Activated T-cell treated with anti-CD3 and anti-CD28 coated beads for 1 hour (primary cell): ENCODE measurements at places on chromosomes 12 and 14.

DNA sequence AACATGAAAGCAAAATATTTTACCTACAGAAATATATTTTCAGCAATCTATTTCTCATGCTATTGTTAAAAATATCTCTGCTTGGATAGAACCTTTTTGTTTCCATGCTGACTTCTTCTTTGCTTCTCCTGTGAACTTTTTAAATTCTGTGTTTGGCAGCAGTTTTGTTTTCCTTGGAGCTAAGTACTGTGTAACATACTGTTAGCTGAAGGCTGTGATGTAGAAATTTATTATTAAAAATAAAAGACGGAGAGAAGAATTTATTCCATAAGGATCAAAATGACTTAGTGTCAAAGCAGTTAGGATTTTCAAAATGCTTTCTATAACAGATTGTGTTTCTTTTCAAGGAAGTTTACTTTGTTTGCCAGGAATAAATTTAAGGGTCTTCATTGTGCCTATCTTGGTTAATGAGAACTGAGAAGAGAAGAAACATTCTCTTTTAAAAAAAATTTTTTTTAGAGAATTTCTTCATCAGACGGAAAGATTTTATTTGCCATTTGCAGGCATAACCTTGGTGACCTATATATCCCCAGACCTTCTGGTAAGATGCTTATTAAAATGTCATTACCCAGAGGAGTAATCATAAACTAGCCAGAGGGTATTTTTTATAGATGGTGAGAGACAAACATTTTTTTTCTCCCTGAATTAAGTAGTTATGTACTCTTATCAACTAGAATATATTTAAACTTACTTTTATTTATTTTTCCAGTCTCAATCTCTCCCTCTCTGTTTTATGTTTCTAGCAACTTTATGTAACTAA, 147.1 kb upstream of the SLCO1C1 start:
- no peak for DNase-seq

- no peak for DNase-seq
Observed at GRCh38 chr12:109223868-109224267, 85.2 kb downstream of the FOXN4 start.

DNA sequence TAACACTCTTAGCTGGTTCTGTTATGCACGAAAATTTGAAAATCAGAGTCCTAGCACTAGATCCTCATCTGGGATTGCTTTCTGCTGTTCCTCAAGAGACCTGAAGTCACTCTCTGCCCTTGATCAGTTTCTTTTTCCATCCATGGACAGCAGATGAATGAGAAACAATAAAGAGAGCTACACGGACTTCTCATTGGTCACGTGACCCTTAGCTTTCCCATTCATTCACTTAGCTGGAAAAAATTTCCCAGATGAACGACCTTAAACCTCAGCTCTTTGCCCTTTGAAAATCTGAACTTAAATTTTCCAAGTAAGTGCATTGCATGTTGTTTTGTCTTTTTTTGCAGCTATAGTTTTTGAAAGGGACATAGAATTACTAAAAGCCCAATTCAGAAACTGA, 27.2 kb upstream of the RGS6 start:
- DNase-seq: no peak

- DNase-seq: no peak
Observed at GRCh38 chr12:111203446-111203845, 165.4 kb downstream of the PHETA1 start.

- no peak for DNase-seq
Observed at GRCh38 chr12:82176761-82177490, 181.3 kb downstream of the CCDC59 start.

DNA sequence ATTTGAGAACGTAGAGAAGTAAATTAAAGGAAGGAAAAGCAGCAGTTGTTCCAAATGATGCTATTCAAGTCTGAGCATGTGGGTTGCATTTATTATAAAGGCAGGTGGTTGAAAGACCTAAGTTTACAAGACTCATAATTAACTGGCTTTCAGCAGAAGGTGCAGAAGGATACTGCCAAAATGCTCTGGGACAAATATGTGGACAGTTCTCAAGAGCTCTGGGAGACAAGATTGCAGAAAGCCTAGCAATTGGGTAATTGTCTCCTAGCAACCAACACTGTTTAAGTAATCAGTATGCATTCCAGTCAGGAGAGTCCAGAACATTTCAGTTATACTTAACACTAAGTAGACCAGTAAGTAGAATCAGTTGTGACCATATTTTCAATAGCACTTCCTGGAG, 131.5 kb downstream of the GPR135 start:
- DNase-seq: no peak

- no peak for DNase-seq
Observed at GRCh38 chr12:129001826-129002225, 148.5 kb downstream of the GLT1D1 start.

- no peak for DNase-seq
Observed at GRCh38 chr14:54610051-54610977, 43.4 kb downstream of the SAMD4A start.

DNA sequence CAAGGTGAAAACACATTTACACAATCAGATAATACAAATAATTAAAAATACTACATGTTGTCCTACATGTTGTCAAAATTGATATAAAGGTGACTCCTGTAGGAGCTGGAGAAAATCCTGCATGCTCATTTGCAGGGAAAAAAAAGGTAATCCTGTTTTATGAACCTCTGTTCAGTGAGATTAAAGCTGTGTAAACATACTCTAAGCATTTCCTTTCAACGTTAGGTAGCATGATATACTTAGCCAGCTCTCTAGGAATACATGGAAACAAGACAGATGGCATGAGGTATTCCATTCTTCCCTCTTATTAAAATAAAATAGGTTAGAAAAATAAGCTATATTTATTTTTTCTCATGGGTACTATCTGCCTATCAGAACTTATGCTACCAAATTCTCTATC, 635.7 kb upstream of the FLRT2 start:
- no peak for DNase-seq

- no peak for DNase-seq
Observed at GRCh38 chr12:68477906-68478305, 132.8 kb upstream of the RAP1B start.

DNA sequence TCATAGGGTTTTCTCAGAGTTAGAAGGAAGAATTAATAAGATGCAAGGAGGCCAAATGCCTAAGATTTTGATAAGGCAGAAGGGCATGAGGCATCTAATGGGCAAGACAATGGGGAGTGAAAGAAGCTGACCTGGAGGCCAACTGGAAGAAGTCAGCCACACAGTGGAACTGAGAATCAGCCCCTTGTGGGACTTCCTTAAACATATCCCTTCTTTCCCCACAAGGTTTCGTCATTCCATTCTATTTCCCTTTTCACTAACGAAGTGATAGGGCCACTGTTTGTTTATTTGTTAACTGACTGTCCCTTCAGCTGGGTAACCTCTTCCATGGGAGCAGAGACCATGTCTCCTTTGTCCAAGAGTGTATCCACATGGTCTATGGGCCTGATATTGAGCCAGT, 86.2 kb downstream of the HELB start:
- no peak for DNase-seq

DNA sequence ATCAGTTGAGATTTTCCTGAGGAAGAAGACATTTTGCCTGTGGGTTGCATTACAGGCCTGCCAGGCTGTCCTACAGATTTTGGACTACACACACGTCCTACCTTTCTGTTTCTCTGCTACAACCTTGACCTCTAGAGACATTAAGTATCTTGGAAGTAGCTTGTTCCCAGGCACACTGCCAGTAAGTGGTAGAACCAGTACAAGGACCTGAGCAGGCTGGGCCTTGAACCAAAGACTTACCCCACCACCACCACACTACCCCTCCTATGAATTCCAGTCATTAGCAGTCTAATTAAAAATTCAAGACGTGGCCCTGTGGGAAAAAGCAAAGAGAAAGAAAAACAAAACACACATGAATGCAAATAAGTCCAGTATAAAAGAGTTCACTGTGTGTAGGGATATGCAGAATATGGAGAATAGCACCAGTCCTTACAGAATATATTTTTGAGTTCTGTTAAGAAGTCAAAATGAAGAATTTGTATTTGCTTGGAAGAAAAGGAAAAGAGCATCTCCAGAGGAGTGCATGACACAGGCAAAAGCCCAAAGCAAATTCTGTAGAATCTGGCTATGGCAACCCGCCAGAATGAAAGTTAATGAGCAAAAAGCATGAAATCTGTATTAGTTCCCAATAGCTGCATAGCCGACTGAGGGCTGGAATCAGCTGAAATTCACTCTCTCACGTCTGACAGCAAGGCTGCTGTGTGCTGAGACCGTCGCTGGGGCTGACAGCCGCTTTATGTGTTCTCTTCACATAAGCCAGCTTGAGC, 74.3 kb upstream of the ST8SIA1 start:
- DNase-seq: no peak

DNA sequence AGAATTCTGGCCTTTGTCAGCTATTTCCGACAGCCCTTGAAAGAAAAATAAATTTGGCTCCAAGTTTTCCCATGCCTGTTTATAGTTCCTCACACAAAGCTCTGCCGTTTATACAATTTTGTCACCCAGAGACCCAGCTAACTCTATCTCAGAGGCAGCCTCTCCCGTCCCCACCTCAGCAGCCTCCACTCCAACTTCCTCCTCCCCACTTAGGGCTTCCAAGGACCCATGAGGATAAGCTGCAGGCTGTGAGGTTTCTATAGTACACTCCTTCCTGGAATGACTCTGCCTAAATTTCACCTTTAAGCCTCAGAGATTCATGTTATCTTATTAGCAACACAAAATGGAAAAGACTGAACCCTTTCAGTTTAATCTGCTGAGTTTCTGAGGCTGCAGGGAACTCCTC, 71.8 kb downstream of the TTC9 start:
- DNase-seq: no peak
